ENCODE measurements at places on chromosomes 6 and 20. TPM values are rescaled to one million over a fixed set of nuclear protein-coding genes. Genes with fewer than 3 reads are reported as not detected.
A peak's percentile ranks its signal among the peaks of the same experiment; 100 is the strongest.

Gene SPEF1
- 0.13 TPM for total RNA-seq

Gene C20orf141
- not detected for total RNA-seq

Gene ZBTB46
- total RNA-seq: 5.4 TPM

Gene ENPP1
- 6.1 TPM for total RNA-seq

Gene LY6G6D
- total RNA-seq: not detected

Gene OR2H2
- not detected for total RNA-seq

Gene SLC13A3
- total RNA-seq: 1.4 TPM

Gene CHRNA4
- not detected for total RNA-seq

Gene TSHZ2
- total RNA-seq: 10.4 TPM

Gene CGAS
- total RNA-seq: 1.4 TPM

DNA sequence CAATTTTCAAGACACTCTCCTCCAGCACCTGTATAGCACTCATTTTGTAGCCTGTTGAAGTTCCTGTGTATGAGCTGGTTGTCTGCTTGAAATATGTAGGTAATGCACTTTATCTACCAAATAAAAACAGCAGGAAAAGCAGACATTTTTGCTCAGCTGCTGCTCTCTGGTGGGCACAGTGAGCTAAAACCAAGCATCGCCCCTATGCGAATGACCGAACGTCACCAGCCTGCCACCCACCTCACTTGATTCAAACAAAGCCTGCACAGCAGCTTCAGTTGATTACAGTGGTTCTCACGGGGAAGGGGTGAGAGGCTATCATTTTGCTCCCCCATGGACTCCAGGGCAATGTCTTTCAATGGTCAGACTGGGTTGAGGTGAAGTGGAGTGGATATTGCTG is 185.7 kb downstream of the SASH1 start:
- DNase-seq: no peak

DNA sequence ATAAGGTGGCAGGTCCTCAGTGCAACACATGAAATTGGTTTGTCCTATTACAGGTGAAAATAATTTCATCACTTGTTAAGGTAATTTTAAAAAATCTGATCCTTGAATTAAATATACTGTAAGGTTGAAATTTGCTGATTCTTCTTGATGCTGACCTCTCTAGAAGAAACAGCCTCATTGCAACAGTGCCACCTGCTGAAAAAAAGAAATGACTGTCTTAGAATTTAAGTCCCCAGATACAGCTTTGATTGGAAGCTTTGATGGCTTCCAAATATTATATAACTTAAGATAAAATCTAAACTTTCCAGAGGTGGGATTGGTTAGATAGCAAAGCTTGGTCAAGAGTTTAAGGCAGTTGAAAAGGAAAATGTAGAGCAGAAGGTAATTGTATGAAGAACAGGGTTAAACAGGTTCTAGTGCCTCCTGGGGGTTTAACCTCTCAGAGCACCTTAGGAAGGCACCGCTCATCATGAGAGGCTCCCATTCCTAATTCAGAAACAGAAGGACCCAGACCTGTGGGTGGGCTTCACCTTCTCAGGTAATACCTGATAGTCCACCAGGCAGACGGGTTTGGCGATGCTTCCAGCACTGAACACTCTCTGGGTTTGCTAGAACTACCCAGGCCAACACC is 401.0 kb downstream of the PAX1 start:
- no peak for DNase-seq

DNA sequence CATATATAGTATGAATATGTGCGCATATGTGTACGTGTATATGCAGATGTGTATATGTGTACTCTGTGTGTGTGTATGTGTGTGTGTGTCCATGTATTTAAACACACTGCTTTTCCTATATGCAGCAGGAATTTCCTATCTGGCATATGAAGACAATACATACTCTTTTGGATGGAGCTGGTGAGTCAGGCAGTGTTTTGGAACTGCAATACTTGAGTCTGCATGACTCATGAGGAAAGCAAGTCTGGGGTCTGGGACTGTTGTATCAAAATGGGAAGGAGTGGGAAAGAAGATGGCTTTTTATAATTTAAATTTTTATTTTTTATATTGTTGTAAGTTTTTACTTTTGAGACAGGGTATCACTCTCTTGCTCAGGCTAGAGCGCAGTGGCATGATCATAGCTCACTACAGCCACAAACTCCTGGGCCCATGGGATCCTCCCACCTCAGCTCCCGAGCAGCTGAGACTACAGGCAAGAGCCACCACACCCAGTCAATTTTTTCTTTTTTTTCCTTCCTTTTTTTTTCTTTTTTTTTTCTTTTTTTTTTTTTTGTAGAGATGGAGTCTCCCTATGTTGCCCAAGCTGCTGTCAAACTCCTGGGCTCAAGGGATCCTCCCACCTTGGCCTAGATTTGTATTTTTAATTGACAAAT is 72.2 kb downstream of the ATXN1 start:
- DNase-seq: no peak

DNA sequence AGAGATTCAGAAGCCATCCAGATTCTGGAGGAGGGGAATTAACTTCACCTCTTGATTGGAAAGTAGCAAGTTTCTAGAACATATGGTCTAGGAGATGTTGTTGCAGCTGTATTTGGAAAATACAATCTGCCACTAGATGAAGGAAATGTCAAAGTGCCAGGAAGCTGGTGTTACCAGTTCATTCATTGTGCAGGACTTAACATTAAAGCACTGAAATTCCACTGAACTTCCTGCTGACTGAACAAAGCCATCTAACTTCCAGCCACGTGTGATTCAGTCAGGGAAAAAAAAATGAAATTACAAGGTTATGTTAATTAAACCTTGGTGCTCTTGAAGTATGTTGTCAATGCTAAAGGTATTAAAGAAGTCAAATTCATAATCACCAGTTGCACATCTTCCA is 321.5 kb upstream of the SASH1 start:
- DNase-seq: no peak

DNA sequence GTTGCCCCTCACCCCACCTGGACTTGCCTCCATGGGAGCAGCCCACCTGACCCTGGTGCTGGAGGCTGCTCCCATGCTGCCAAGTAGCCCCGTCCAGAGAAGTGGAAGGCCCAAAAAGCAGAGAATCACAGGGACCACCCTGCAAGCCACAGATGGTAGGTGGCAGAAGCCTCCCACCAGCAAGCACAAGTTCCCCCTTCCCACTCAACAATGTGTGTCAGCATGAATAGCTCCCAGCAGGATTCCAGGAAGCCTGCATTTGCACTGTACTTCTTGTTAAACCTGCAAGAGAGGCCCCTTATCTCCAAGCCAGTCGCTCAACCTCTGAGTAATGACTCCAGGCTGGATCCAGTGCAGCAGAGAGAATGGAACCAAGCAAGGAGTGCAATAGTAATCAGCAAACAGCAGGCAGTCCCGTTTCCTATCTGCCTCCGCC is 180.8 kb upstream of the CST7 start:
- no peak for DNase-seq

DNA sequence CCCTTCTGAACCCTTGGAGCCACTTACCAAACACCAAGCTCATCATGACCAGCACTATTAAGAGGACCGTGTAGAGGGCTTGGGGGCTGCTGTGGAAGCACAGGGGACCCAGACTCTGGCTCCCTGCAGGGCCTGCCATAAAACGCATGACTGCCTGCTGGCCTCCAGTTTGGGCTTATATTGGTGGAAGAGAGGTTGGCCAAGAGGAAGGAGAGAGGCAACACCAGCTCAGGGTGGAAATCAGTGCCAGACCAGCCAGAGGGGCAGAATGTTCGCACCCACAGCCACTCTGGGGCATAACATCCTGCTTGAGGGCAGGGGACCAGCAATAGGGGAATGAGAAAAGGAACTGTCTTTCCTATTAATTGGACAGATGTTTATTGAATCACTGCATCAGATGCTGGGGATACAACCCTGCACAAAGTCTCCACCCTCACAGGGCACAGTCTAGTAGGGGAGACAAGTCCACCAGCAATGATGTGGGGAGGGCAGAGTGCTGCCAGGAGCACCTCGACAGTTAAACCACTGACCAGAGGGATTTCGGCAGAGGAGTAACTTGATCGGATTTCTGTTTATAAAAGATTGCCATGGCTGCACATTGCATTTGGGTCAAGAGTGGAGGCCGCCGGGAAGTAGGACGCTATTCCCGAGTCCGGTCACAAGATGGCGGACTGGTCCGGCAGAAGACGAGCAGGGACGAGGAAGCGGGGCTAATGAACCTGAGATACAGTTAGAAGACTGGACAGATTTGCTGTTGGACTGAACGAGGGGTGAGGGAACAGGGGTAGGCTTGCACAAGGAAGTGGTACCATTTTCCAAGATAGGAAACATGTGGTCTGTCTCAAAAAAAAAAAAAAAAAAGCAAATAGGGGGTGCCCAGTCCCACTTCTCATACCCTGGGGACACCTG is at the start of gene LY6G5C:
TSS of gene LY6G5C (minus strand) at position 842 of the 909 bp plus-strand sequence. CDS start at position 148, 694 bp downstream.
- DNase-seq: peak; percentile 86

GRCh38 chr6:12266571-12266970 is 23.6 kb upstream of the EDN1 start:
- no peak for DNase-seq

DNA sequence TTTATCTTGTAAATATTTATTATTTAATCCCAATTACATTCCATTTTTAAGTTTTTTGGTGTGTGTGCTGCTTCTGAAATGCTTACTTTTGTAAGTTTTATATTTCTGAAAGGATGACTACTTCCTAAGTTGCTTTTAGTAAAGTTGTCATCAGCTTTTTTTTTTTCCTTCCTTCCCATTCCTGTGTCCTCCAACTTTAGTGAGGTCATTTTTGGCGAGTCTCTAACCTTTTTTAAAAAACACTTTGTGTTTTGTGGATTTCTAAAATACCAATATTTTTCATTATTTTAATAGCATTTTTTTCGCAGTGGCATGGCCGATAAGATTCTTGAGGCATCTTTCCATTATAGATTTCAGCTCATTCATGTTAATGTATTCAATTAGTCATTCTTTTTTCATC is 30.9 kb downstream of the FIG4 start:
- no peak for DNase-seq

DNA sequence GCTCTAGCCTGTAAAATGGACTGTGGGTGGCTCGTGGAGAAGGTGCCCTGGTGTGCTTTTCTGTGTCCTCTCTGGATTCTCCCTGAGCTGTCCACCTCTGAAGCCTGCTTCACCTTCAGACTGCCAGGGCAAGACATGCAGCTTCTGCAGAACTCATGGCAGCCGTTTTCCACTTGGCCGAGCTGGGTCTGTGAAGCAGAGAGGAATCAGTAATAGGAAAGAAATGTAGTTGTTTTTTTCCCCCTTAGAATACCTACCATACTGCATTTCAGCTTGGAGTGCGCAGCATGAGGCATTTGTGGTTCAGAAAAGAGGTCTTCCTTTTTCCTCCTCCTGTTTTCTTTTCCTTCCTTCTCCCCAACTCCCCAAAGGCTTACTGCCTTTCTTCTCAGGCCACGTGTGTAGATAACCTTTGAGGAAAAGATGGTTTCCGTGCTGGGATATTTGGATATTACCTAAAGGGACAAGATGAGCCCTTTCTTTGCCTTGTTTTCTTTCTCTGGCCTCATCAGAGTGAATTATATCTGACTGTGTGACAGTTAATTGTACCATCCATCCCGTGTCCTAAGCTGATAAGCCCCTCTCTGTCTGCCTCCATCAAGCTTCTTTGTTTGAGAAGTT is 39.4 kb downstream of the RREB1 start:
- no peak for DNase-seq

DNA sequence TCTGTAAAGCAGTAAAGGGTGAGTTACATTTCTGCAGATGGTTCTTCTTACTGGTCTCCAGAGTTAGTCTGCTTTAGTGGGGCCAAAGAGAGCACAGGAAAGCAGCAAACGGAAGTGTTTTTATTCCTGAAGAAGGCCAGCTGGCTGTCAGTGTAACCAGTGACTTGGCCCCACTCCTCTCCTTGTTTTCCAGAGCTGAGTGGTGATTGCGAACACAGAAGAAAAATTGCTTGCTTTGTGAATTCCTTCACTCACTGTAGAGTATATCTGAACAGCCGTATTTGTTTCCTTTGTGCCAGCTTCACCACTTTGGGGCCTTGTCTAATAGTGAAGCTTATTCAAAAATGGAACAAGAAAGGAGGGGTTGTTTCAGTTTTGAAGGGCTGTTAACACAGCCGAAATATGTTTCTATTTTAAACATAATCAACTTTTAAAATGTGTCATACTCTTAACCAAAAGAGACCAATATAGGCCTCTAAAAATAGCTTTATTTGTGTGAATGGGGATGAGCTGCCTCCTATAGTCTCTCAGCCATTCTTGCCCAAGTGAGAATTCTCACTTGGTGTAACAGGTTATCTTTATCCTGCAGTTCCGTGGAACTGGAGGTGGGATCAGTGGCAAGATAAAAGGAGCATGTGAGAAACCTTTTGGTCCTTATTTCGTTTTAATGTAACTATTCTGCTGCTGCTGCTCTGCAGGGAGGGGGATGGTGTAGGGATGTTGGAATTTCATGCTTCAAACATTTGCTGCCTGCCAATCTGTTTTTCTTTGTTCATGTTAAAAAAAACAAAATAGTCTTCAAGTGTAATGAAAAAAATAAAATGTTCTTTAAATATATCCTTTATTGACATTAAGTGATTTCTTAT is 37.8 kb downstream of the ZC2HC1B start:
- DNase-seq: no peak

- DNase-seq: no peak
Observed at GRCh38 chr20:33445881-33446625, 2.5 kb upstream of the SNTA1 start.

GRCh38 chr6:37011656-37012378 is 6.4 kb downstream of the FGD2 start:
- DNase-seq: no peak

- DNase-seq: no peak
Observed at GRCh38 chr20:42986143-42986773, 203.4 kb downstream of the PTPRT start.

- no peak for DNase-seq
Observed at GRCh38 chr6:140401761-140402160, 1027.3 kb upstream of the CITED2 start.

GRCh38 chr6:37882724-37883413 is 63.3 kb downstream of the ZFAND3 start:
- no peak for DNase-seq

GRCh38 chr6:85751374-85752055 is 108.8 kb upstream of the SYNCRIP start:
- no peak for DNase-seq

All from lower leg skin (tissue), 4 donors.